Articular chondrocyte of knee joint (primary cell): ENCODE measurements at places on chromosomes 3 and 15. TPM values are rescaled to one million over a fixed set of nuclear protein-coding genes. Genes with fewer than 3 reads are reported as not detected.

The DUOXA2 gene
- not detected in 2 replicates for total RNA-seq

The PLSCR5 gene
- total RNA-seq, result not detected in 2 replicates

The CFAP44 gene
- 5.9 and 8.9 TPM in 2 replicates for total RNA-seq

The DPP8 gene
- 47.9 and 52.3 TPM in 2 replicates for total RNA-seq

The METTL6 gene
- 31.9 and 35.1 TPM in 2 replicates for total RNA-seq

The FETUB gene
- total RNA-seq, result not detected in 2 replicates

The RUVBL1 gene
- 31.7 and 35.0 TPM in 2 replicates for total RNA-seq

The CELSR3 gene
- 1.3 and 1.4 TPM in 2 replicates for total RNA-seq

The EXD1 gene
- not detected in 2 replicates for total RNA-seq

The SAMMSON gene
- not detected in 2 replicates for total RNA-seq

The SLC25A20 gene
- total RNA-seq, result 15.7 and 25.4 TPM in 2 replicates

The MAP6D1 gene
- 1.3 and 1.9 TPM in 2 replicates for total RNA-seq

The WNT7A gene
- not detected in 2 replicates for total RNA-seq

The ADAMTS9 gene
- total RNA-seq, result 4.6 and 7.5 TPM in 2 replicates

The MST1R gene
- total RNA-seq, result 0.97 and 1.3 TPM in 2 replicates

The ARRDC4 gene
- total RNA-seq, result 7.7 and 15.1 TPM in 2 replicates

The KBTBD12 gene
- total RNA-seq, result under 0.01 TPM in 1 of 2 replicates, not detected in the other

The CCRL2 gene
- total RNA-seq, result 6.2 and 8.0 TPM in 2 replicates

The CCDC33 gene
- not detected in 2 replicates for total RNA-seq

The TRIM42 gene
- not detected in 2 replicates for total RNA-seq

The ECE2 gene
- total RNA-seq, result not detected in 2 replicates

The GCNT3 gene
- total RNA-seq, result 5.1 and 5.8 TPM in 2 replicates

The SOX14 gene
- total RNA-seq, result not detected in 2 replicates

The CELF6 gene
- total RNA-seq, result 0.39 and 0.54 TPM in 2 replicates

The NBEAL2 gene
- 2.7 and 3.7 TPM in 2 replicates for total RNA-seq

The UACA gene
- total RNA-seq, result 112 and 121 TPM in 2 replicates

The SCAANT1 gene
- not detected in 2 replicates for total RNA-seq

The SCG5 gene
- total RNA-seq, result 2.1 and 5.3 TPM in 2 replicates

The PPM1L gene
- 10.3 and 10.6 TPM in 2 replicates for total RNA-seq

The GMNC gene
- total RNA-seq, result 0.11 TPM in 1 of 2 replicates, not detected in the other
